Neural progenitor cell (in vitro differentiated cells): ENCODE measurements at places on chromosomes 16 and 17.
A peak's percentile ranks its signal among the peaks of the same experiment; 100 is the strongest.

GRCh38 chr17:13311306-13311705 is 290.4 kb downstream of the HS3ST3A1 start:
- no peak for DNase-seq

- DNase-seq: no peak
Measured at GRCh38 chr17:65332375-65332774, 195.2 kb downstream of the RGS9 start.

DNA sequence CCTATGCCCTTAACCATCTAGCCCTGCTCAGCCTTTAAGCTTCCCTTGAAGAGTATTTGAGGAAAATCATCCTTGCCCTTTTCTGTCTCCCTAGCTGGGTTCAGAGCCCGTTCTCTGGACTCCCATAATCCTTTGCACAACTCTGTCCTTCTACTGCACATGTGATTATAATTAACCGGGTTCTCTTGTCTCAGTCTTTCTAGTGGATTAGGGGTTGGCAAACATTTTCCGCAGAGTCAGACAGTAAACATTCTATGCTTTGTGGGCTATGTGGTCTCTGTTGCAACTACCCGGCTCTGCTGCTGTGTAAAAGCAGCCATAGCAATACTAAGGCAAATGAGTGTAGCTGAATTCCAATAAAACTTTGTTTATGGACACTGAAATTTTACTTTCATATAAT is 80.0 kb downstream of the CDRT15 start:
- no peak for DNase-seq

- DNase-seq: peak; percentile 99
Measured at GRCh38 chr17:2023692-2024571, 1.2 kb downstream of the RTN4RL1 start.

- no peak for DNase-seq
Measured at GRCh38 chr17:73821665-73822064, 177.4 kb upstream of the SDK2 start.
